Foreskin melanocyte (primary cell): ENCODE measurements at places on chromosomes 16 and 17.

DNA sequence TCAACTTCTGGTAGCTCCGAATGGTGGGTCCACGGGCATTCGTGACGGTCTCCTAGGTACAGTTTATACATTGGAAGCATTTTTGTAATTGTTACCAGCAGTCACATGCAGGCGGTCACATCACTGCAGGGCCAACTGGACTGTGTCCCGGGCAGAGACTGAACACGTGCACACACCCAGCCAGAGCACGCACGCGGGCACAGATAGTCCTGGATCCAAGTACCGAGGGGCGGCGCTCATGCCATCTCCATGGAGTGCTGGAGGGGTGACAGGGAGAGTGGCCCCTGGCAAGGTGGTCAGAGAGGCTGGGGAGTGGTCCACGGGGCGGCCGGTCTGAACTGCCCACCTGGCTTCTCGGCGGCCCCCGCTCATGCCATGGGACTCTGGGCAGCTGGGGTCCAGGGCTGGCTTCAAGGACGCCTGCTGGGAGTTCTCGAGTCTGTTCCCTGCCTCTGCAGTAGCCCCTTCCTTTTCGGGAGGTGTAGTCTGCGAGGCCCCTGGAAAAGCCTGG, 34.2 kb downstream of the BAIAP2 start:
- no peak for DNase-seq

DNA sequence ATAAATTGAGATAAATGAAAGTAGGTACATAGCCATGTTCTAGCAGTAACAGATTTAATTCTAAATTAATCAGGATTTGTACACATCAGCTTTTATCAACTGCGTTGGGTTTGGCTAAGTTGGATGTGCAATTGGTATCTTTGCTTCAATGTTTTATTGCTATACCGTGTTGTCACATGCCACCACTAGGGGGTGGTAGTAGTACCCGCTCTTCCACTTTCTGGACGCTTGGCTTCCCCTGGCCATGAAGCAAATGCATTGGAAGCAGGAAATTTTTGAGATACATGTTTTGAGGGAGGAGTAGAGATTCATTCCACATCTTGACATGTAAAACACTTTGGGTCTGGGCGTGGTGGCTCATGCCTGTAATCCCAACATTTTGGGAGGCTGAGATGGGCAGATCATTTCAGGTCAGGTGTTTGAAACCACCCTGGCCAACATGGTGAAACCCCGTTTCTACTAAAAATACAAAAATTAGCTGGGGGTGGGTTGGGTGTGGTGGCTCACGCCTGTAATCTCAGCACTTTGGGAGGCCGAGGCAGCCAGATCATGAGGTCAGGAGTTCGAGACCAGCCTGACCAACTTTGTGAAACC, 58.6 kb downstream of the EMP2 start:
- peak; percentile 51 for DNase-seq

DNA sequence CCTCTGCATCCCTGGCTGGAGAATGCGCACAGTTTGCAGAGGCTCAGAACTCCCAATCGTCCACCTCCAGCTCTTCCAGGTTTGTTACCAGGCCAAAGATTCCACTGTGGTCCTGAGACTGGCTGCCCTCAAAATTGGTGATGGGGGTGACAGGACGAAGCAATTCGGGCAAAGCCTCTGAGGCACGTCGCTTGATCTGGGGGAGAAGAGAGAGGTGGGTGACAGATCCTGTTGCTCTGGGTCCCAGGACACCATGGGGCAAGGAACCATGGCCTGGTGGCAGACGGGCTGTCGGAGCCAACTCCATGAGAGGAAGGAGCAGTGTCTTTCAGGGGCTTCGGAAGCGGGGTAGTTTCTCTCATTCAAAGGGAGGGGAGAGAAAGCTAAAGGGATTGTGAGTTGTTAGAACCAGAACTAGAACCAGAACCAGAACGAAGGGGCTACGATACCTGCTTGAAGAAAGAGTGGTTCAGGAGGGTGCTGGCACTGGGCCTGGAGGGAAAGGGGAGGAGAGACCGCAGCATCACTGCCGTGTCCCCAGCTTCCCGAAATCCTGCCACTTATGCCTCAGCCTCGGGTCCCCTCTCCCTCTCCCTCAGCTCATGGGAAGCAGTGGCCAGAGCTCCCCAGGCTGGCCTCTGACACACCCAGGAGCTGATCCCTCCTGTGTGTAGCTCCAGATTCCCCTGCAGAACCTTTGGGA, 3.8 kb upstream of the LIMD2 start:
- no peak for DNase-seq

DNA sequence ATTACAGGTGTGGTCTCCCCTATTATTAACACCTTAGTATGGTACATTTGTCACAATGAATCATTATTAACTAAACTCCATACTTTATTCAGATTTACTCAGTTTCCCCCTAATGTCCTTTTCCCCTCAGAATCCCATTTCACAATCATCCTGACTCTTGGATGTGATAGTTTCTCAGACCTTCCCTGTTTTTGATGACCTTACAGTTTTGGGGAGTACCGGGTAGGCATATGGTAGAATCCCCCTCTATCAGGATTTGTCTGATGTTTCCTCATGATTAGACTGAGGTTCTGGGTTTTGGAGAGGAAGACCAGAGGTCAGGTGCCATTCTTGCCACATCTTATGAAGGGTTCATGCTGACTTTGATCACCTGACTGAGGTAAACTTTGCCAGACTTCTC, 6.0 kb upstream of the ASB16 start:
- no peak for DNase-seq

DNA sequence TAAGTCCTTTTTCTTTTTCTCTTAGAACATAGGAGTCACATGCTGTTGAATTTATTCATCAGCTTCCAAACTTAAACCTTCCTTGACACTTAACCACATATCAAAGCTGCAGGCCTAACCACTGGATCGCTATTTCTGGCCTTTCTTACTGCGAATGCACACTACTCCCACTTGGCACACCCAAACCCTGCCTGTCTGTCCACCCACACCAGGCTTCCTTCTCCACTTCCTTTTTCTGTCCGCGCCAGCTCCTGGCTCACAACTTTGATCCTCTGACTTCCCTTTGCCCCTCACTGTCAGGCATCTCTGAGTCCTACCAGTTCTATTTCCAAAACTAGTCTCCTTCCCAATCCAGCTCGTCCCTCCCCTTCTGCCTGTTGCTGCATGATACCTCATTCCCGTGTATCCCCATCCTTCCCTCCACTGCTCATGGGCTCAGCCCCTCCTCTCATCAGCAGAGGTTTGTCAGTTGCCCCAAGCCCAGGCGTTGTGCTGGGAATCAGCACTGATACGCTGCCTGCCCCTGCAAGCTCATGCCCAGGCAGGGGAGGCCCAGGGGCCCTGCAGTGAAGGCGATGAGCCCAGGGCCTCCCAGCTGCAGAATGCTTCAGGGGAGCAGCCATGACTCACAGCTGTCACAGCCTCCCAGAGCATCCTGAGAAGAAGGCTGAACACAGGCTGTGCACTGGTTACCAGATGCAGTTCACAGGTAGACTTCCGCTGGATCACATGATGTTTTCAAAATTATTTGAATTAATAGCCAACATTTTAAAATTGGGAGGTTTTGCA, 179.8 kb downstream of the KATNIP start:
- DNase-seq = peak; percentile 70

- no peak for DNase-seq
These were observed 696.8 kb upstream of the SOX9 start for GRCh38 chr17:71423871-71424546.

DNA sequence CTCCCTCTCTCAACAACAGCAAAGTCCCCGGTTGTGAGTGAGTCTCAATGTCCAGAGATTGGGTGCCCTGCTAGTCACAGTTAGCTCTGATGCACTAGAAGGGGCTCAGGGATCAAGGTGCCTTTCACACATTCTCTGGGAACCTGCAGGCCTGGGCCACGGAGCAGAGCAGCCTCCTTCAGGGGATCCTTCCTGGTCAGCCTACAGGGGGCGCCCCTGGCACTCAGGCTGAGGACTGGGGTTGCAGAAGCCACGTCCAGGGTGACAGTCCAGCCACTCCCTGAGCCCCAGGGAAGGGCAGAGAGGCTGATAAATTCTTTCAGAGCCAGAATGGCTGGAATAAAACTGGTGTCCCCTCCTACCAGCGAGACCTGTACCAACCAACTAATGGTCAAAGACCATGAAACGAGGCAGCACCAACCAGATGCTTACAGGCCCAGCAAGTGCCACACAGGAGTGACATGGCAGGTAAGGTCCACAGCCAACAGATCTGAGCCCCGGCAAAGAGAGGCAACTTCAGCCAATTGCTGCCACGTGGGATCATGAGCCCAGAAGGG, 43.5 kb downstream of the ST3GAL2 start:
- DNase-seq = peak; percentile 30

DNA sequence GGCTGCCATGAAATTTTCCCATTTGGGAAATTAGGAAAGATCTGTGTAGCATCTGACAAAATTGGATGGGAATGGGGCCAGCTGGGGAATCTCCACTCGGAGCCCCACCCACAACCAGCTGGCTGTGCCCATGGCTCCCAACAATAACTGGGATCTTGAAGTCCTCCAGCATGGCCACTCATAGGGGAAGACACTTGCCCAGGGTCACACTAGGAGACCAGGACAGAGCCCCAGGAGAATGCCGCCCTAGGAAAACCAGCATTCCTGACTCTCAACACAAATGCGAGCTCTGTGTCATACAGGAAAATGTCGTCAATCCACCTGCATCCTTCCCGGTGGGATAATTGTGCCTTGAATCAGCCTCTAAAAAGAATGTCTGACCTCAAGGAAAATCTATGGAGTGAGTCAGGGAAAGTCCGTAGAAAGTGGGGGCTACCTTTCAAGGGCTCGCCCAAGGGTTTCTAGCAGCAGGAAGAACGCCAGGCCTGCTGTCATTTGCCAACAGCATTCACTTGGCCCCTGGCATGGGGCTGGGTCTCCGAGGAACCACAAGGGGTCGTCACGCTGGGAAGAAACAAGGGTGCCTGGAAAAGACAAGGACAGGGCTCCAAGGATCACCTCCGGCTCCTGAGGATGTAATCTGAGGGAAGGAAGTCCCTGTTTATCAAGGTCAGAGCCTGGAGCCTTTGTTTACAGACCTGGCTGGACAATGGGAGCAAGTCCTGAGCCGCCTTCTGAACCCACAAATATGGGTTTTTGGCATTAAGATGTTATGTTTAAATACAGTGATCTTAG, 15.9 kb downstream of the CDH5 start:
- DNase-seq = no peak

DNA sequence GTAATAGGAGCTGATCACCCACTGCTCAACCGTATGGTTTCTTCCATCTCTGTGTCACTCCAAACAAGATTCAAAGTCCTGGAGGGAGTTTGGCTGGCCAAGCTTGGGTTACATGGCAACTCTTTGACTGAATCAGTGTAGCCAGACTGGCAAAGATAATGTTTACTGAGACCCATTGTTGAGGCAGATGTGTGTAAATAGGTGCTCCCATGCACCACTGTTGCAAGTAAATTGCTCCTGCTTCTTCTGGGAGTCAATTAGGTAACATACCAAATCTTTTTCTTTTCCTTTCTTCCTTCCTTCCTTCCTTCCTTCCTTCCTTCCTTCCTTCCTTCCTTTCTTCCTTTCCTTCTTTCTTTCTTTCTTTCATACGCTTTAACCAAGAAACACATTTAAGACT, 86.3 kb upstream of the DHX40 start:
- no peak for DNase-seq

DNA sequence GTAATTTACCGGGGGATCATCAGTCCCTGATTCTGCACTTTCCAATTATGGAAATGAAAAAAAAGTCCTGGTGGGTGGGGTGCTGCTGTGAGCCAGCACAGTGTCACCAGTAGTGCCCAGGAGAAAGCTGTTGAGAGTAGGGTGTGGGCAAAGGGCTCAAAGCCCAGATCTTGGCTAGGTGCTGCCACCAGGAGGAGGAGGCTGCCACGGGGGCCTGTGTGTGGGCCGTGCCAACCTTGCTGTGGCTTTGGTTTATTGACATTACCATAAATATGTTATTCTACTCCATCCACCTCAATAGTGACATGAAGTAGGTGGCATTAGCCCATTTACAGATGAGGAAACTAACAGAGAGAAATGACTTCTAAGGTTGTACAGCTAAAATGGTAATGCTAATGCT, 6.7 kb upstream of the PRPSAP2 start:
- no peak for DNase-seq

DNA sequence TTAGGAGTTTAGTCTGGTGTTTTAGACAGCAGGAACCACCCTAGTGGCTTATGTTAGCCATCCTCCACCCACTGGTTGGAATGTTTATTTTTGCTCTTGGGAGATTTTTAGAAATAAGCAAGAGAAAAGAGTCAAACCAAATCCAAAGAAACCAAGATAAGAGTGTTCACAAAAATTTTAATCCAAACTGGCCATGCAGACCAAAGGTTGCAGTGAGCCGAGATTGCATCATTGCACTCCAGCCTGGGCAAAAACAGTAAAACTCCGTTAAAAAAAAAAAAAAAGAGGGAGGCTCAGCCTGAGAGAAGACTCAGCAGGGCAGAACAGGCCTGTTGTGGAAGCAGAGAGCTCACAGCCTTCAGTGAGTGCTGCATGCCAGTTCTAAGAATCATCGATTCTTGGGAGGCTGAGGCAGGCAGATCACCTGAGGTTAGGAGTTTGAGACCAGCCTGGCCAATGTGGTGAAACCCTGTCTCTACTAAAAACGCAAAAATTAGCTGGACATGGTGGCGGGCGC, 12.2 kb upstream of the C16orf54 start:
- DNase-seq = no peak

GRCh38 chr16:3681206-3681605, 26.7 kb downstream of the DNASE1 start:
- DNase-seq = no peak

DNA sequence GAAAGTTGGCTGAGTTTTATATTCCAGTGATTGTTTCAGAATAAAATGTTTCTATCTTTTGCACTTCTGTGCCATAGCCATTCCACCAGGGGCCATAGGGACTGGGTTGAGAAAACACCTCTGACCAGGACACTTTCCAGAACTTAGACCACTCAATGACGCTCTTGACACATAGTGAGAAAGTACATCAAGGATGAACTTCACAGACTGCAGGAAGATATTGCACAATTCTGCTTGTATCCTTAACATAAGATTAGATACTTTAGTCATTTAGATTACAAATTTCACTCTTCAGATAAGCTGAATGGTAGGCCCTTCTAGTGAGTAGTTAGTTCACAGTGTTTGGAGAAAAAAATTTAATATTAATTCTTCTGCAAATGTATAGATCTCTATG, 13.0 kb upstream of the MPHOSPH6 start:
- DNase-seq = no peak

DNA sequence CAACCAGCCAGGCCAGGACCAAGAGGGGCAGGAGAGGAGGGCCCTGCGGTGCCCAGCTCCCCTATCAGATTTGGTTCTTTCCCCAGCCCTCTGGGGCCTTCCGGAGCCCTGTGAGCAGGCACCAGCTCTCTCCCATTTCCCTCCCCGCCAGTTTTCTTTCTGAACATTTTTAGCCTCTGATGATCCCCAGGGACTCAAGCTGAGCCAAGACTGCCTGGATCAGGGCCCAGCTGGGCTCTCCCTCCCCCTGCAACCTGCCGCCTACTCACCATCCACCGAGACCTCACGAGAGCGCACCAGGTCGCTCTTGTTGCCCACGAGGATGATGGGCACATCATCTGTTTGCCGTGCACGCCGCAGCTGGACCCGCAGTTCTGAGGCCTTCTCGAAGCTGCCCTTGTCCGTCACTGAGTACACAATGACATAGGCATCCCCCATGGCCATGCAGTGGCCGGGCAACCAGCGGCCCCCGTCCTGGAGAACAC, 2.0 kb downstream of the RRAD start:
- no peak for DNase-seq

GRCh38 chr16:24728891-24729242, 584 bp upstream of the TNRC6A start:
- DNase-seq = no peak

GRCh38 chr16:88539652-88540345, 30.4 kb upstream of the ZC3H18 start:
- DNase-seq = no peak
